ENCODE measurements at places on chromosomes 3 and 15. TPM values are rescaled to one million over a fixed set of nuclear protein-coding genes. Genes with fewer than 3 reads are reported as not detected.

Gene GOLGA8T
- total RNA-seq, result not detected

Gene MKRN3
- total RNA-seq, result not detected

Gene CLDND1
- total RNA-seq, result 124 TPM

Gene CHRM5
- not detected for total RNA-seq

Gene SLC12A8
- 61.4 TPM for total RNA-seq

Gene CFAP92
- not detected for total RNA-seq

Gene SERPINI2
- 0.33 TPM for total RNA-seq

Gene CCR9
- 2.3 TPM for total RNA-seq

Gene UBA7
- 116 TPM for total RNA-seq

Gene FOXB1
- not detected for total RNA-seq

Gene CLRN1
- total RNA-seq, result not detected

Gene ANKRD34C
- not detected for total RNA-seq

Gene LDHAL6B
- total RNA-seq, result not detected

DNA sequence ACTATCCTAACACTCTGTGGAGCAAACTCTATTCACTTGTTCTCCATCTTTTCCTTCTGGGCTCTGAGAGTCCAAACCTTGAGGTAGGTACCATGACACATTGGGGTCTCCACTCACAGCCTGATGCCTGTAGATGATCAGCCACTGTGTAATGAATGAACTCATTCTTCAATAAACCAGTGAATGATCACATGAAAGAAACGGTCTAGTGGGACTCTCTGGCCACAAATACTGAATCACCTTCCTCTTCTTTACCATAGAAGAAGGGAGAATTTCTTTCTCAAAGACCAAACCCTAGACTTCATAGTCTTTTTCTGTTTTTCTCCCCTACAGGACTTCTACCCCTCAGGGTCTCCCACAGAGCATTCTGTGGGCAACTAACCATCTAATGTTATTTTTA is 20.5 kb upstream of the ABHD2 start:
- no peak for DNase-seq

DNA sequence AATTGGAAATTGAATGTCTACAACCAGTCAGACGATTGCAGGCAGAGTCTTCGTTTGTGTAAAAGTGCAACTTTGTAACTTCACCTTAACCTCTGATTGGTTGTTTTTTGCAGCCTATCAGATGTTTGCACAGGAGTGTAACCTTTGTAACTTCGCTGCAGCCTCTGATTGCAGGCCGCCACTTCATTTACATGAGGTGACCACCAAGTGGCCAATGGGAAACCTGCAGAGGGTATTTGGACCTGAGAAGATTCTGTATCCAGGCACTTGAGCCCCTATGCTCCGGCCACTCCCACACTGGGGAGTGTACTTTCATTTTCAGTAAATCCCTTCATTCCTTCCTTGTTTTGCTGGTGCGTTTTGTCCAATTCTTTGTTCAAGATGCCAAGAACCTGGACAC is 68.1 kb upstream of the PFN2 start:
- DNase-seq, result no peak

DNA sequence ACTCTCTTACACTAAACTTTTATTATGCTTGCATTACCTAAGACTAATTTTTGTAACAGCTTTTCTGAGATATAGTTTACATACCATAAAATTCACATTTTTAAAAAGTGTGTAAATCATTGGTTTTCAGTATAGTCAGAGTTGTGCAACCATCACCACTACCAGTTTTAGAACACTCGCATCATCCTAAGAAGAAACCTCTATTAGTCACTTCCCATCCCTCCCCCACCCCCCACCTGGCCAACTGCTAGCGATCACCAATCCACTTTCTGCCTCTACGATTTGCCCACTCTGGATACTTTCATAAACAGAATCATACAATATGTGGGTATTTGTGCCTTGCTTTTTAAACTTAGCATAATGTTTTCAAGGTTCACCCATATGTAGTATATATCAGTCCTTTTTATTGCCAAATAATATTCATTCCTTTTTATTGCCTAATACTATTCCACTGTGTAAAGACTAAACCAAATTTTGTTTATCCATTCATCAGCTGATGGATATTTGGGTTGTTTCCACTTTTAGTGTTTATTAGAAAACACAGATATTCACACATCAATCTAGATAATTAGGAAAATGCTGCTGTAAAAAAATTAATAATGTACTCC is 23.0 kb downstream of the UBP1 start:
- no peak for DNase-seq

- DNase-seq, result no peak
Measured at GRCh38 chr3:183290216-183290615, 37.2 kb downstream of the B3GNT5 start.

- DNase-seq, result no peak
Measured at GRCh38 chr3:169147238-169148008, 516.1 kb downstream of the MECOM start.

GRCh38 chr3:140532793-140533330 is 145.0 kb upstream of the TRIM42 start:
- no peak for DNase-seq

DNA sequence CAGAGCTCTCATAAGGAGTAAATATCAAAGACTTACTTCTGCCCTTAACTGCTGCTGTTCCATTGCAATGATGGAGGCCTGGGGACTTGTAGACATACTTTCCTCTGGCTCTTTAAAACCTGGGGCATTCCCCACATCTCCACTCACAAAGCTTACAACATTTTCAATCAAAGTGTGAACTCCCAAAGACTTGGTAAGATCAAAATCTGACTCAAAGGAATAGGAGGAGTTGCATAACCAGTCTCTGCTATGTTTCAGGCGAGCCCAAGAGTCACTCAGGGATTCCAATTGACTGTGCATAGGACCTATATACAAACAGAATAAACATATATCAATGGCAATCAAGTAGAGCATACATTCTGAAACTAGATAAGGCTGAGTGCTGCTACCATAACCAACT is 101.5 kb downstream of the FBXL22 start:
- no peak for DNase-seq

DNA sequence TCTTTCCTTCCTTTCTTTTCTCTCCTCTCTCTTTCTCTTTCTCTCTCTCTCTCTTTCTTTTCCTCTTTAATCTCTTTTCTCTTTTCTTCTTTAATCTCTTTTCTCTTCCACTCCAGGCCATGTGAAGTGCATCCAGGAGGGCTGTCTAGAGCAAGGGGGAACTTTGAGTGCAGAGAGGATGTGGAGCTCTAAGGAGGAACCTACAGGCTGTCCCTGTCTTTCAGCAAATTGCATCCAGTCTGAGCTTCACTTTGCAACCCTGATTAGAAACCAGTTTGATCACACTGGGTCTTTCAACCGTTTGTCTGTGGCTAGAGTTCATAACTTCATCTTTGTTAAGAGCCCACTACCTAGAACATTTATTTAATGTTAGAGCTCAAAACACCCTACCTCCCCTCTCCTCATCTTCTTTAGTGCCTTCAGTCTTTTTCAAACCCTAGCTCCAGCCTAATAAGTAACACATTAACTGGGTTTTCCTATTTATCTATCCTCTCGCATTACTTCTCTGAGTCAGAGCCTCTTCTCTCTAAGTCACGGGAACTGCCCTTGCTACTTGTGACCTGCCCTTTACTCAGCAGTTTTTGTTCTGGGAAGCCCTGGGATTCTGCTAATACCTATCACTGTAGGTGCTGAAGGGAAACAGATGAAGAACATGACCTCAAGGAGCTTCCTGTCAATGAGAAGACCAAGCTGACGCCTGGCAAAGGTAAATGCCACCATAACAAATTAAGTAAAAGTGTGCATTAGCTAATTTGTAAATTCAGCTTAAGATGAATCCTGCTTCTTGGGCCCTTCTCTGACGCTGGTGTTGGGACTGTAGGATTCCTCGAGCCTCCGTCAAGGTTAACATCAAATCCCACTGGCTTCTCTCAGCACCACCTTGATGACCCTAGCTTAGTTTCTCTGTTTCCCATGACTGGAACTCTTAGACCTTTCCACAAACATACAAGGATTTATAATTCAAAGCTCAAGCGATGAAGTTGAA is at the start of gene GCNT3:
Gene GCNT3 (plus strand): TSS at position 508 of the 985 bp plus-strand sequence. CDS start 6,456 bp downstream, outside the sequence.
- DNase-seq, result no peak

- no peak for DNase-seq
Measured at GRCh38 chr3:35602395-35602936, 36.9 kb upstream of the ARPP21 start.

GRCh38 chr3:9422712-9423424 is 25.5 kb downstream of the SETD5 start:
- no peak for DNase-seq

- peak; percentile 71 for DNase-seq
Measured at GRCh38 chr3:72848703-72849081, 447 bp upstream of the SHQ1 start.

GRCh38 chr3:47613722-47614121 is 35.1 kb upstream of the CSPG5 start:
- DNase-seq, result no peak

DNA sequence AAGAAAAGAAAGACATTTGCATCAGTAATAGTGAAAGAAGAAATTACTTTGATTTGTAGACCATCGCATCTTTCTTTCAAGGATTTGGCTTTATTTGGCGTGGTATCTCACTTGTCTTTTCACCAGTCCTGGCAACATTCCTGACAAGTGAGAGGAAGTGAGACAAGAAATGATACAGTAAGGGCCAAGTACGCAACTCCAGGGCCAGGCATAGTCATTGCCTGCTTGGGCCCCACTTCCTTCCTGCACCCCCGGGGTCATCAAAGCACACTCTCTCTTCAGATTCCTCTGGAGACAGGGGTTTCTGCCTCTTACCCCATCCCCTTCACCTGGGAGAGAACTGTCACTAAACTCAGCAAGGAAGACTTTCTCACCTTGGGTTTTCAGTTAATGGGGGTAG is 55.1 kb downstream of the CD47 start:
- DNase-seq, result no peak

GRCh38 chr15:65058394-65059368 is 9.1 kb downstream of the RASL12 start:
- no peak for DNase-seq

GRCh38 chr3:139524841-139525636 is 14.5 kb downstream of the RBP1 start:
- no peak for DNase-seq

DNA sequence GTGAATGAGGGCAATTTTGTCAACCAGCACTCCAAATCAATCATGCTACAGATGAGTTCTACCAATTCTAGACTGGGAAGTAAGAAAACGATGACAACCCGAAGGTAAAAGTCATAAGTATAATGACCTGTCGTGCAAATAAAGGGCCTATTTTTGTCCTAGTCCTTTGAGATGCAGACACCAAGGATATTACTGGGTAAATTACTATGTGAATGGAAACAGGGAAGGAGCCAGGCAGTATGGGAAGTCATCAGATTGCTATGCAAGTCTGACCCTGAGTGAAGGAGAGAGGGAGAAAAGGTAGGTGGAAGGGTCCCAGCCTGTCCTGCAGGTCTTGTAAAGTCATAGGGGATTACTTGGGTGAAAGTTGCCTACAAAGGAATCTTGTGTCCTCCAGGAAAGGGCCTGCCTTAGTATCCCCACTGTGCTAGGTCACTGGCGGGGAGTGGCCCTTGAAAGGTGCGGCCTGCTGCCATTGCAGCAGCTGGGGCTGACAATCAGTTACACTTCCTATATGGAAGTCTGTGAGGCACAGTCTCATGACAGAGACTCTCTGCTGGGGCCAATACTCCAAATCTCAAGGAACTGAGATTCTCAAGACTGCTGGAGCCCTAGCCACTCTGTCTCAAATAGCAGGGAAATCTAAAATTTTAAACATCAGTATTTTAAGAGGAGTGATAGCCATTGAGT is 149.9 kb upstream of the SLC2A2 start:
- no peak for DNase-seq

GRCh38 chr3:52090131-52090932 is 34.0 kb upstream of the DUSP7 start:
- DNase-seq, result no peak

DNA sequence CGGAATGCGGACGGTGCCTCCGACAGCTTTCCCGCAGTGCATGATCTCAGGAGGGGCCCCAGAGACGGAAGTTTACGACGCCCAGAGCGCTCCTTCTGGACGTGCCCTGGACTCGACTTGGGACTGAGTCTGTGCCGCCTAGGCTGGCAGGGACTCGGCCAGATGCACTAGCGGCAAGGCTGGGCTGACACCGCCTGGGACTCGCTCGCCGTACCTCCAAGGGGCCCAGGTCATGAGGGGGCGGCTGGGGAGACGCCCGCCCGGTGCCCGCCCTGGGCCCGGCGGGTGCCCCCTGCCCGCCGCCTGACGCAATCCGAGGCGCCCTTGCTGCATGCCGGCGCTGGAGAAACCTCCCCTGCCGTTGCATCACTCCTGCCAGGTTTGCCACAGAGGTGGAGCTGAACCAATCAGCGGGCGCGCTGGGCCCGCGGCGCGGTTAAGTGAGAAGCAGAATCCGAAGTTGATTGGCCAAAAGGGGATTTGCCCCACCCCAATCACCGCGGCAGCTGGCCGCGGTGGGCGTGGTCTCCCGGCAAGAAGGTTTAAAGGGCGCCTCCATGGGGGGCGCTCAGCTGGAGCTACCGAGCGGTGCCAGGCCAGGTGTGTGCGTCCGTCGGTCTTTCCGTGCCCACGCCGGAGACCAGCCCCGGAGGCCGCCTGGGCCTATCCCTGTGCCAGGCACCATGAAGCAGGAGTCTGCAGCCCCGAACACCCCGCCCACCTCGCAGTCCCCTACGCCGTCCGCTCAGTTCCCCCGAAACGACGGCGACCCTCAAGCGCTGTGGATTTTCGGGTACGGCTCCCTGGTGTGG is at the start of gene CHAC1:
Gene CHAC1 (plus strand): TSS at position 571 of the 812 bp plus-strand sequence. CDS start 113 bp downstream, at position 684.
- DNase-seq, result peak; percentile 81

DNA sequence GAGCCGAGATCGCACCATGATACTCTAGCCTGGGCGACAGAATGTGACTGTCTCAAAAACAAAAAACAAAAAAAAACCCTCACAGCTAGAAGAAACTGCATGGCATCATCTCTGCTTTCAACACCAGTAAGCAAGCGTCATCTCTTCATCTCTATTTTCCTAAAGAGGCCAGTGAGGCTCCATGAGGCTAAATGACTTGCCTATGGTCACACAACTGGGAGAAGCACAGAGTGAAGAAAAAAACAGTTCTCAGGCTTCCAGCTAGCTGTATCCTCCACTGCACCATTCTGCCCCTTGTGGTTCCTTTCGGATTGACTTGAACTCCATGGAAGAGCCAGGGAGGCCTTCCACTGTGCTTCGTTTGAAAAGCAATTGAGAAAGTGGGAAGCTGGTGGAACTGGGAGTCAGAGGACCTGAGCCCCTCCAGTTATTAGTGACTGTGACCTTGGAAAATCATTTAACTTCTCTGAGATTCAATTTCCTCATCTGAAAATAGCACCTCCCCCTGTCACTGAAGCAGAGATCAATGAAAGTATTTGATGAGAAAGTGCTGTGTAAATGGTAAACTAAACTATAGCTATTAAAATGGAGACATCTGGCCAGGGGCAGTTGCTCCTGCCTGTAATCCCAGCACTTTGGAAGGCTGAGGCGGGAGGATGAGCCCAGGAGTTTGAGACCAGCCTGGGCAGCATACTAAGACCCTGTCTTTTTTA is 32.1 kb upstream of the DENND4A start:
- DNase-seq, result no peak

- no peak for DNase-seq
Measured at GRCh38 chr3:16770792-16771191, 114.0 kb upstream of the PLCL2 start.

GRCh38 chr3:69604735-69605450 is 134.4 kb upstream of the MITF start:
- DNase-seq, result no peak
